HS-27A (cell line): ENCODE measurements at places on chromosomes 1 and 21.

GRCh38 chr21:31098576-31099005 lies 60.3 kb upstream of the KRTAP19-8 start:
- DNase-seq, result no peak

GRCh38 chr1:234691567-234691966 lies 81.6 kb upstream of the IRF2BP2 start:
- no peak for DNase-seq

DNA sequence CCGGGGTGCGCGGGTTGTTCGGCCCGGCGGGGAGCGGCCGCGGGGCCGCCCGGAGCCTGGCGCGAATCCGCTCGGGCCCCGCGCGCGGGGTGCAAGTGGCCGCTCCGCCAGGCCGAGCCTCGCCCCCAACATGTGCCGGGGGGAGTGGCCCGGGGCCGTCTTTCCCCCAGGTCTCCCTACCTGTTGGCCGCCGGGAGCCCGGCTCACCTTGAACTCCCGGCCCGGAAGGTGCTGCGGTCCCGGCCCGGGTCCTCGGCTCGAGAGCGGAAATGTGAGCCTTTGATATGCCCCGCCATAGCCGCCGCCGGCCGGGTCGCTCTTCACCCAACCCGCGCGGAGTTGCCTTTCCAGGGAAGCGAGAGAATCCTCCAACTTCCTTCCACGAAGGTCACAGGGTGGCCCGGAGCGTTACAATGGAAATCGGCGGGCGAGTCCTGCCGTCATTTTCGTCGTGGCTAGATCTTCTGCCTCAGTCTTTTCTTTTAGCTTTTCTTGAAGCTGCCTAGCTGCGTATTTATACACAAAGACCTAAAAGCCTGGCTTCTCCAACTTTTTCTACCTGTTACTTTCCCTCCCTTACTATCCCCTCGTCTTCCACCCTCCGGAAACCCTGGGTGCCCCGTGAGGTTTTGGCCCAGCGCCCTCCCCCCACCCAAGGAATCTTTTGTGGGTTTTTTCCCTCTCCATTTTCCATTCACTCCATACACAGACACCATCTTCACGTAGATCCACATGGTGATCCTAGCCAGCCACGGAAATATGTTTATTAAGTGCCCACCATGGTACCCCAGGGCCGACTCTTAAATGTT lies 867 bp downstream of the PTGFRN start:
- DNase-seq, result no peak

- DNase-seq, result no peak
These were observed 3.0 kb downstream of the ADAM30 start for GRCh38 chr1:119893238-119893791.

DNA sequence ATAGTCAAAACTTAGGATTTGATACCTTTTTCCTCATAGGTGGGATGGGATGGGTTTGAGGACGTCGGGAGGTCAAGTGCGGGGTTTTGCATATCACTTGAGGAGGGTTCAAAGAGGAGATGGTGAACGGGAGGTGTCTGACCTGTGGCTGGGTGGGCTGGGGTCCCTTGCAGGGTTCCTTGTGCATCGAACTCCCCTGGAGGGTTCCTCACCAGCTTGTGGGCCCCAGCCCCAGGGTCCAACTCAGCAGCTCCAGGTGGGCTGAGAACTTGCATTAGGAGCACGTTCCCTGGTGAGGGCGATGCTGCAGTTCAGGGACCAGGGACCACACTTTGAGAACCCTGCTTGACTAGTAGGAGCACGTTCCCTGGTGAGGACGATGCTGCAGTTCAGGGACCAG lies 23.2 kb downstream of the TRPM2 start:
- no peak for DNase-seq

DNA sequence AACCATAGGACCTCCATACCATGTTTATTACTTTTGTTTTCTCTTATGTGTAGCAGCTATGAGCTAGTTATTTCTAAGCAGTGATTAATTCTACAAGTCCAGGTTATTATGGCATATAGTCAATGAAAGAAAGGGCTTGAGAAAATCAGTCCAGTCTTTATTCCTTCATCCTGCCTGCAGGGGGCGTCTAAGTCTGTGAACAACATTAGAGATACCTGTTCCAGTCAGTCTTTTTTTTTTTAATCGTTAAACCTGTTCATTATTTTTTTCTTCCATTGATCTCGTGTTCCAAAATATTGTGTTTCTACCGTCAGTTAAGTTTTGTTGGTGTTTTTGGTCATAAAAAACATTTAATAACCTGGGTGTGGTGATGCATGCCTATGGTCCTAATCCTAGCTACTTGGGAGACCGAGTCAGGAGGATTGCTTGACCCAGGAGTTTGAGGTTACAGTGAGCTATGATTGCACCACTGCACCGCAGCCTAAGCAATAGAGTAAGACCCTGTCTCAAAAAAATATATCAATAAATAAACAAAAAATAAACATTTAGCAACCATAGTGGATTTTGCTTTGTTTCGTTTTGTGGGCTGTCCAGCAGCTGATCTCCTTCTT lies 29.4 kb upstream of the CD2 start:
- DNase-seq, result peak; percentile 17

GRCh38 chr1:156366378-156367166 lies 2.4 kb upstream of the RHBG start:
- no peak for DNase-seq

DNA sequence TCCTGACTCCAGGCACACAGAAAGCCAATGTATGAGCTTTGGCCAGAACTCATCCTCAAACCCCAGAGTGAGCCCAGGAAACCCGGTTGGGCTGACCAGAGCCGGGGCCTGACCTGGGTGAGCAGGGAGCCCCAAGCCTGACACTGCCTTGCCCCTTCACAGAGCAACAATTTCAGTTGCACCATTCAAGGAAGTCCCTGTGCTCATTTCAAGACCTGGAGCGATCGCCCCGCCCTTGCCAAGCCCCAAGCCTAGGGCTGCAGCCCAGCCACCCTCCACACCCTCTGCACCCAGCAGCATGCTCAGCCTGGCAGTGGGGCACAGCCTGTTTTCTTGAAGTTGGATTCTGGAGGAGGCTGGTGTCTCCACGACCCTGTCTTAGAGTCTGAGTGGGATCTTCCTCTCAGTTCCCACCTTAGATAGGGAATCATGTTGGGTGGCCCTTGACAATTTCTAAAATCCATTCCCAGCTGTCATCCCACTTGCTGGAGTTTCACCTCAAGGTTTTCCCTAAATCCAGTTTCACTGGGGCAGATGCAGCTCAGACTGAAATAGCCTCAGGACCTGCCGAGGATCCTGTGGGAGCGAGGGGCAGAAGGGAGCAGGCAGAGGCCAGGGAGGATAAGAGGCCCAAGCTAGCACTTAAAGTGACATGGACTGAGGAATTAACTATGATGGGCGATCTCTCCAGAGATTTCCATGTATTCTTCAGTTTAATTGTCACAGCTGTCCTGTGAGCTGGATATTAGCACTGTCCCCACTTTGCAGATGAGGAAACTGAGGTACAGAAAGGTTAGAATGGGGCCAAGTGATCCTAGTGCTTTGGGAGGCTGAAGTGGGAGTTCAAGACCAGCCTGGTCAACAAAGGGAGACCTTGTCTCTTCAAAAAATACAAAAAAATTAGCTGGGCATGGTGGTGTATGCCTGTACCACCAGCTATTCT lies 2.5 kb downstream of the NBL1 start:
- DNase-seq, result no peak

- DNase-seq, result no peak
These were observed 44.0 kb downstream of the OPTC start for GRCh38 chr1:203537806-203538464.

GRCh38 chr1:175947771-175948170 lies 204.4 kb upstream of the TNR start:
- DNase-seq, result no peak

GRCh38 chr1:35587736-35588135 lies 14.6 kb downstream of the TFAP2E start:
- no peak for DNase-seq

- no peak for DNase-seq
These were observed 64.9 kb upstream of the ARTN start for GRCh38 chr1:43868741-43869067.

GRCh38 chr1:214192825-214193643 lies 87.9 kb upstream of the SMYD2 start:
- no peak for DNase-seq
